ENCODE measurements at places on chromosomes 2 and 18.

GRCh38 chr2:148896136-148896535 is 21.1 kb downstream of the KIF5C start:
- no peak for DNase-seq

DNA sequence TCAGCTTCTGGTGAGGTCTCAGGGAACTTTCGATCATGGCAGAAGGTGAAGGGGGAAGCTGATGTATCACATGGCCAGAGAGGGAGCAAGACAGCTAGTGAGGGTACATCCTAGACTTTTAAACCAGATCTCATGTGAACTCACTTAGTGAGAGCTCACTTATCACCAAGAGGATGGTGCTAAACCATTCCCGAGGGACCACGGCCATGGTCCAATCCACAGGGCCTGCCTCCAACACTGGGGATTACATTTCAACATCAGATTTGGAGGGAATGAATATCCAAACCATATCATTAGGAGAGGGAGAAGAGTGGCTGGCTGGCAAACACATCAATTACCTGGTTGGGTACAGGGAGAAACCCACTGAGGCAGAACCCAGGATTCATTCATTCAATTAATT is 75.7 kb upstream of the HAAO start:
- DNase-seq, result no peak

DNA sequence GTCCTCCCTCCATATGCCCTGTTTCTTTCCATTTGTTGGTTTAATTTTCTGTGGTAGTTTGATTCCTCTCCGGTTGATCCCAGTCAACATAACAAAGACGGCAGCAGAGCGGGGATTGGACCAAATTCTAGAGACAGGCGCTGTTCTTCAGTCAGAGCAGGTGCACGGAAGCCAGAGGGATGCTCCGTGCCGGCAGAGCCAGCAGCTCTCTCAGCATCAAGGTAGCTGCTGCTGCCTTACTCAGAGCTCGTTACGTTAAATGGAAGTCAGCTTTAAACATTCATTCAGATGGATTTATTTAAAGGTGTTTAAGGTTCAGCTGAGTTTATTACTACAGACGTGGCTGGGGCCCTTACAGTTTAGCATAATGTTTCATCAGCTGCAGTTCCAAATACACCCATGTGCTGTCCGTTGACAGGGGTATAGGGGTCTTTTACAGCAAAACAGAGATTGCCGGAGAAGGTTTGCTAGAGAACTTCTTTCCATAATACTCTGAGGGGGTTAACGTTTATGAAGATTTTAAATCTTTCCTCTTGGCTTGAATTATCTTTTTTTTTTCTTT is 497.2 kb upstream of the PIK3C3 start:
- DNase-seq, result no peak

- no peak for DNase-seq
These were observed 60.1 kb downstream of the RDH14 start for GRCh38 chr2:18500333-18500732.

- no peak for DNase-seq
These were observed 87.5 kb downstream of the SATB2 start for GRCh38 chr2:199370150-199370780.
